ENCODE measurements at places on chromosomes 6 and 20.

- no peak for DNase-seq
Observed at GRCh38 chr6:125222531-125223455, 69.2 kb downstream of the TPD52L1 start.

- DNase-seq, result no peak
Observed at GRCh38 chr20:17783671-17784070, 83.9 kb downstream of the BANF2 start.

- DNase-seq, result no peak
Observed at GRCh38 chr6:144314003-144314485, 28.9 kb downstream of the UTRN start.

DNA sequence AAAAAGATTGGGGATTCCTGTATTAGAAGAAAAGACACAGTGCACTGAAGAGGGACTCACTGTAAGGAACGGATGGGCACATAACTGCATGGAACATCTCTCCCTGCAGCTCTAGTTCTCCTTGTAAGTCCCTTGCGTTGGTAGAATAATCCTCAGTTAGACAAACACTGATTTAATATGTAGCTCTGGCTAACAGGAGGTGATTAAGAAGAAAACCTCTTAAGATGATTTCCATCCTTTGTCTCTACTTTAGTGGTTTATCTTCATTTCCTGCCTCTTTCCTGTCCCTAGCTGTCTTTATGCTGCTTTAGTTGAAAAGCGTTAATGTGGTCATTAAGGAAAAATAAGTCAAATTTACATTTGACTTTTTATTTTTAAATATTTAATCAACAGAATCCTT lies 86.6 kb downstream of the SLC16A10 start:
- DNase-seq, result no peak

- no peak for DNase-seq
Observed at GRCh38 chr6:41489120-41489851, 56.9 kb upstream of the FOXP4 start.

DNA sequence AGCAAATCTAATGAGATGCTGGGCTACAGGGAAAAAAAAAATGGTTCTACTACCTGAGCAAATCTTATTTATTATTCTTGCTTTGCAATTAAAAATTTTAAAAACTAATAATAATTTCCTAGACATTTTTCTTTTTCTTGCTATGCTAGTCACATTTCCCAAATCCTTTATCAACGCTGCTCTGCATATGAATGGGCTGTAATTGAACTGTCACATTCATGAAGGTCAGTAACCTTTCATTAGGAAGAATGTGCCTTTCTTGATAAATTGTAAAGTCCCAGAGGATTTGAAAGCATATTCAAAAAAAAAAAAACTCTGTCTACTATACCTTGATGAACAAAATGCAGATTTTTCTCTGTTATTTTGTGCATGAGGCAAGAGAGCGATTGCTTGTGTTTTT lies 538.7 kb upstream of the ID4 start:
- DNase-seq, result no peak

GRCh38 chr6:6927521-6928361 lies 180.0 kb upstream of the RREB1 start:
- DNase-seq, result no peak

- DNase-seq, result no peak
Observed at GRCh38 chr6:157538168-157538567, 157.2 kb downstream of the ZDHHC14 start.

DNA sequence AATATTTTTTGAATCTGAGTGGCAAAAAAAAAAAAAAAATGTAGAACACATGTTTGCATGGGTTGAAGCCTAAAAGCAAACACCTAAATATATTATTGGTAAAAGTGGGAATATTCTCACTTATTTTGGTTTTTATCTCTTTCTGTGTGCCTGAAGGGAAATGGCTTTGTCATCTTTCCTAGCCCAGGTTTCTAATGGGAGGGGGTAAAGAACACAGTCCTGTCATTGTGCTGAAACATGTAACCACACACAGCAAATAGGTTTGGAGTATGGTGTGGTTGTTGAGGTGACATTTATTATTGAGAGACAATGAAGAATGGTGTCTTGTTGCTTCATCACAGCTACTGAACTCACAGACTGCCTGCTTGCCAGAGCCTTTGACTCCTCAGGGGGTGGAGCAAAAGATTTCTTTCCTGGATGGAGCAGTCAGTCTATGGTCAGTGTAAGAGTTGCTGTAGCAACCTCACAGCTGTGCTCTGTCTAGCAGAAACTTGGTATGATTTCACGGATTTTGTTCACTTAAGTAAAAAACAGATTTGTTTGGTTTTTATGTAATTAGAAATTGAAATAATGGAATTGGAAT lies 70.2 kb downstream of the CEP57L1 start:
- DNase-seq, result peak; percentile 84

- DNase-seq, result no peak
Observed at GRCh38 chr6:72414657-72415056, 207.2 kb upstream of the KCNQ5 start.

DNA sequence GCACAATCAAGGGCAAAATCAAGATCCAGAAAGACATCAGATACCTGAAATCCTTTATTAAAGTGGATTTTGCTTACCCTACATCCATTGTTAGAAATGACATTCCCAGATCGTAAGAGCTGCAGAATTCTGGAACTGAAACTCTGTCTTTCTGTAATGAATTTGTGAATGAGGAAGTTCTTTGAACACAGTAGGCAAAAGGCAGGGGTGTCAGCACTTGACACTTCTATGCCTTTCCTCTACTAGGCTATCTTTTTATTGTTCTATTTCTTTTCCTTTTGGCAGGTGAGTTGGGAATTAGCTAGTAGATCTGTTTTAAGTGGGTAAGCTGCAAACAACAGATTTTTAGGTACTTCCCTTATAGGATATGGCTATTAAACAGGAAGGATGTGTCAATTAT lies 126.3 kb downstream of the CARMIL1 start:
- DNase-seq, result no peak

DNA sequence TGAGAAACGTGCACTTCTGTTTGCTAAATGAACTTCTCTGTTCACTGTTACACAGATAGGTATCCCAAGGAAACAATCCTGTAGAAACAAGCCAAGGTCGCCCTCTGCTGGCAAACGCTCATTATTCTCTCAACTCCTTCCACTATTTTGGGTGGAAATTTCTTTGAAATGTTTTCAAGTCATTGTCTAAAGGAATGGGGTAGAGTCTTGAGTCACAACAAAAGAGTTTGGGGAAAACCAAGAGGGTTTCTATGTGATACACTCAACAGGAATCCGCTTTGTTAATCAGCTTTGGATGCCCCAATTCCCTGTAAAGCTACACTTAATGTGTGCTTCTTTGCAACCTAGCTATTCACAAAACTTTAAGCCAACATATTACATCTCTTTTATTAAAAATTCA lies 4.6 kb upstream of the RAE1 start:
- DNase-seq, result peak; percentile 4

- DNase-seq, result no peak
Observed at GRCh38 chr6:13268913-13269518, 59.3 kb downstream of the TBC1D7 start.

DNA sequence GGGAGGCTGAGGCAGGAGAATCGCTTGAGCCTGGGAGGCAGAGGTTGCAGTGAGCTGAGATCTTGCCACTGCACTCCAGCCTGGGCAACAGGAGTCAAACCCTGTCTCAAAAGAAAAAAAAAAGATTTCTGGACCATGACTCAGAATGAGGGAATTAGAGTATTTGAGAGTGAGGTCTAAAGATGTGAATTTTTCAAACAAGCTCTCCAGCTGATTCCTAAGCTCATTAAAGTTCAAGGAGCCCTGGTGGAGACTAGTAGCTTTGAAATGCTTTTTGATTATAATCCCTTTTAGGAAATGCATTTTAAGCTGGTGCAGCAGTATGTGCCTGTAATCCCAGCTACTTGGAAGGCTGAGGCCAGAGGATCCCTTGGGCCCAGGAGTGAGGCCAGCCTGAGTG lies 21.8 kb upstream of the SRF start:
- no peak for DNase-seq

GRCh38 chr20:43160941-43161340 lies 28.8 kb downstream of the PTPRT start:
- DNase-seq, result no peak

GRCh38 chr6:112245511-112246203 lies 8.7 kb downstream of the LAMA4 start:
- no peak for DNase-seq

DNA sequence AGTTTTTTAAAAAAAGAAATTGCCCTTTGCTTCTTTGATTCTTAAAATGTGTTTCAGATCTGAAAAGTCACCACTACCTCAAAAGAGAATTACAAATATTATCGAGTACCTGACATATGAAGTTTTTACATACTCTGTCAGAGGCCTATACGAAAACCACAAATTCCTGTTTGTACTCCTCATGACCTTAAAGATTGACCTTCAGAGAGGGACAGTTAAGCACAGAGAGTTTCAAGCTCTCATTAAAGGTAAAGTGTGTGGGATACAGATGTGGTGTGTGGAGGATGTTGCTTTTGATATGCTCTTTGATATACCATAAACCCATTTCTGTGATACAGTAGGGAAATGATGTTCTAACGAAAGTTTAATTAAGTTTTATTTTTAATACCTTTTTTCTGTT lies 109.8 kb upstream of the GLP1R start:
- no peak for DNase-seq

DNA sequence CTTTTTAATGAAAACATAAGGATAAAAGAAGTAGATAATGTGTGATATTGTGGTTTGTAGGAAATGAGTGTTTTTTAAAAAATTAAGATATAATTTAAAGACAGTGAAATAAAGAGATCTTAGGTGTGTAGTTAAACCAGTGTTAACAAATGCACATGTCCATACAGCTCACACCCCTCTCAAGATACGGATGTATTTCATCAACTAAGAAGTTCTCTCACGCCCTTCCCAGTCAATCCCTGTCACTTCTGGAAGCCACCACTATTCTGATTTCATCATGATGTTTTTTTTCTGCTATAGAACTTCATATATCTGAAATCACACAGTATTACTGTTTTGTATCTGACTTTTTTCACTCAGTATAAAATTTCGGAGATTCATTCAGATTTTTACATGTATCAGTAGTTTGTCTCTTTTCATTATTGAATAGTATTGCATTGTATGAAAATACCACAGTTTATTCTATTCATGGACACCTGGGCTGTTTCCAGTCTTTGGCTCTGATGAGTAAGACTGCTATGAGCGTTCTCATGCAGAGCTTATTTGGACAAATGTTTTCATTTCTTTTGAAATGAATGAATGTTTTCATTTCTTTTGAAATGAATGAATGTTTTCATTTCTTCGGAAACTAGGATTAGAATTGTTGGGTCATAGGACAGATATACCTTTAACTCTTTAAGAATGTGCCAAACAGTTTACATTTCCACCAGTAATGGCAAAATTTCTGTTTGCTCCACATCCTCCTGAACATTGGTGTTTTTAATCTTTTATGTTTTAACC lies 49.7 kb upstream of the ELOVL5 start:
- no peak for DNase-seq

GRCh38 chr6:126628125-126628524 lies 288.2 kb downstream of the CENPW start:
- DNase-seq, result no peak

GRCh38 chr6:34333858-34334257 lies 58.6 kb downstream of the NUDT3 start:
- no peak for DNase-seq

DNA sequence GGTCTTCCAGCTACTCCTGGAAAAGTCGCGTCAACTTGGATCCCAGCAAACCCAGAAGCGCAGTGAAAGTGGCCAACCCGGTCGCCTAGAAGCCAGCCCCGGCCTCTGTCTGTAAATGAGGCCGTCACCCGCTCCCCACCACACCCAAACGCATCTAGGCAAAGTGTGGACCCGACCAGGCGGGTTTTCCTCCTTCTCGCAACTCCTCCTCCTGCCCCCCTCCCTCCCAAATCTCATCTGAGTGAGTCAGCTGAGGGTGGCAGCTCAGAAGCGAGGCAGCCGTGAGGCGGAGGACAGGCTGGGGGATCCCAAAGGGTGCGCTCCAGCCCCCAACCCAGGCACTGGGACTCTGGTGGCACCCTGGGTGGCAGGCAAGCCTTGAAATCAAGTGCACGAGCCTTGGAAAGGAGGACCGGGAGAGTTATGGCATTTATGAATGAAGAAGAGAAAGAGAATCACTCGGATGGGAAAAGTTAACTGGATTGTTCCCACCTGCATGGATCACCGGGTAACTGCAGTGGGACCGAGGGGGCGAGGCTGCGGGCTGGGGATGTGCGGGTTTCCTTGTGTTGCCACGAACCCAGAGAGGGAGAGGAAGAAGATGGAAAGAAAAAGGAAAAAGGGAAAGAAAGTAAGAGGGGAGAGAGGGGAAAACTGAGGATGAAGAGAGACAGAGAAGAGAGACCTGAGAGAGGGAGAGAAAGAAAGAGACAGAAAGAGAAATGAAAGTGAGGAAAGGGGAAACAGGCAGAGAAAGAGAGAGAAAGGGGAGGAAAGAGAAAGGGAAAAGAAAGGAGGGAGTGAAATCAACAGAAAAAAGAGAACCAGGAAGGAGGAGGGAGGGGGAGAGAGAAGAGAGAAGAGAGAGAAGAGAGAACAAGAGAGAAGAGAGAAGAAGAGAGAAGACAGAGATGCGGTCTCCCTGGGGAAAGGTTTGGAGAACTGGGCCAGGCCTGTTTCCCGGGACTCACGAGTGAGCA lies at the start of gene APCDD1L:
Gene APCDD1L (minus strand): TSS at position 167 of the 980 bp plus-strand sequence. CDS start 692 bp downstream, outside the sequence.
- no peak for DNase-seq
